ENCODE measurements at places on chromosomes 6 and 20.
A peak's percentile ranks its signal among the peaks of the same experiment; 100 is the strongest.

DNA sequence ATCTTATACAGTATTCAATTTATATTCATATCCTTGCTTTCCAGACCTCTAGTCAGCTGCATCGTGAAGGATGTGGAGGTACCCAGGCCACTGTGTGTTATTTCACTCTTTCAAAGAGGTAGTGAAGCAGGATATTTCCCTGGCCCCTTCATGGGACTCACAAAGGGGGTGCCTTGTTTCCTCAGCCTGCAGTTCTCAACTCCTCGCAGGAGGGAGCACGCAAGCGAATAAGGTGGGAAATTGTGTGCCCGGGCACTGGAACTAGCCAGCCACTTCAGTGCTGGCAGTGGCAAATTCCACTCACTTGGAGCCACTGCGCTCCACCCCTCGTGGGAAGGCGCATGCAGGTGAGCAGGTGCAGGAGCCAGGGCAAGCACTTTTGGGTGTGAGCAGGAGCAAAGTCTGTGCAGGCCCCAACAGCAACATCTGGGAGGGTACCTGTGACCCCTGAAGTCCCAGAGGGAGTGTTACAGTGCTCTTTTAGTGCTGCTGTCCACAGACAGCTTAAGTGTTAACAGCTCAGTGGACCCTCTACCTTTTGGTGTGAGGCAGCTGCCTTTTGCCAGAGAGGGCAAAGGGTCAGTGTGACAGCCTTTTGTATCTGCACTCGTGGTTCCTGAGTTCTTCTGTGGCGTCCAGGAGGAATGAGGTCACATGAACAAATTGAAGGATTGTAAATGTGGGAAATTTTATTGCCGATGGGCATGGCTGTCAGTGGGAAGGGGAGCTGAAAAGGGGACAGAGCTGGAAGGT, 49.4 kb upstream of the FAM135A start:
- DNase-seq, result no peak

GRCh38 chr6:67300430-67301040, 1334.5 kb upstream of the ADGRB3 start:
- no peak for DNase-seq

DNA sequence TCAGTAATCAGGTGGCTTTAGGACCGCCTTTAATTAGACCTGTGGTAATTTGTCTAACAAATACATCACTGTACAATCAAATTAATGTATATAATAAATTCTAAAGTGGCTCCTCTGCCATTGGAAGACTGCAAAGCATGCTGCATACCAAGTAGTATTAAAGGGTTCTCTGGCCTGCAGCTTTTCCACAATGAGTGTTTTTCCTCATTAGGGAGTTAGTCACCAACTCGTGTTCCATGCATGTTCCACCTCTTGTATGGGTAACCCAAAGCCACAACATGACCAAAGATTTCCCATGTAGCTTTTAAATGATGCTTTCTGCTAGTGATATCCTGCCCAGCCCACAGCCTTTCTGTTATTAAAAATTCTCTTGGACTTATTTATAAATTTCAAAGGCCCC, 218.7 kb downstream of the FUT9 start:
- DNase-seq, result no peak

GRCh38 chr20:59481067-59481466, 123.3 kb upstream of the PHACTR3 start:
- no peak for DNase-seq

GRCh38 chr20:37144856-37145404, 34.2 kb upstream of the RPN2 start:
- DNase-seq, result no peak

DNA sequence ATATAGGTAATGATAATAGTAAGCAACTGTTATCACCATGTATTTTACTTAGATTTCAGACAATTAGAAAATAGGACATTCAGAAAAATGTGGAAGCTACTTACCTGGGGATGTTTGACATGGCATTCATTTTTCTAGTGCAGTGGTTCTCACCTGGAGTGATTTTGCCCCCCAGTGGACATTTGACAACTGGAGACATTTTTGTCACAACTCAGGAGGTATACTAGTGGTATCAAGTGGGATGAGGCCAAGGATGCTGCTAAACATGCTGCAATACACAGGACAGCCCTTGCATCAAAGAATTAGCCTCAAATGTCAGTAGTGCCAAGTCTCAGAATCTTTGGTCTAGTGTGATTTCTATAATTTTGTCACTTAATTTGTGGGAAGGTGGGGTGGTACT, 36.1 kb downstream of the NUS1 start:
- DNase-seq, result no peak

DNA sequence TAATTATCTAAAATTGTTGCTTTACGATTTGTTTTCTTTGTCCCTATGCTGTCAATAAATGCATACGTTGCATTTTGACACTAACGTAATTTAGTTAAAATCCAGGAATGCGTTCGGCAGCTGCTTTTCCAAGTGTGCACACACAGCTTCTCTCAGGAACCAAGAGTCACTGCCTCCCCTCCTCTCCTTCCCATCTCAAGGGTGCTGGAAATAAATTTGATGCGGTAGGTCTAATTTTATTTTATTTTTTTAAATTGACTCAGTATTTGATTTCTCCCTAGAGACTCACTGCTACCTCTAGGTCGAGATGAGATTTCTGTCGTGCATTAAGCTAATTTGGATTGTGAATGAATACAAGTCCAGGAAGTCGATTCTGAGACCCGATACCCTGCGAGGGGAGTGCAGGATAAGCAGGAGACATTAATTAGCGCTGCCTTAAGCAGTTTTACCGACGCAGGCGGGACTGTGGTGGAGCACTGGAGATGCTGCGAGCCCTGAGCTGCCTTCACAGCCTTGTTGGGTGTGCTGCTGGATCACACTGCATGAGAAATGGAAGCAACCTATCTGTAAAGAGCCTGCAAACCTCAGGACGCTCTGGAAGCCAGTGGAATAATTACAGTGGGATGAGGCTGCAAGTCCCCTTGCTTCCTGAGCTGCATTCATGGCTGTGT, 381.2 kb downstream of the C6orf118 start:
- DNase-seq, result no peak

- no peak for DNase-seq
Measured at GRCh38 chr6:160042014-160042773, 73.3 kb downstream of the IGF2R start.

- no peak for DNase-seq
Measured at GRCh38 chr20:33086052-33086722, 6.7 kb downstream of the BPIFB4 start.

DNA sequence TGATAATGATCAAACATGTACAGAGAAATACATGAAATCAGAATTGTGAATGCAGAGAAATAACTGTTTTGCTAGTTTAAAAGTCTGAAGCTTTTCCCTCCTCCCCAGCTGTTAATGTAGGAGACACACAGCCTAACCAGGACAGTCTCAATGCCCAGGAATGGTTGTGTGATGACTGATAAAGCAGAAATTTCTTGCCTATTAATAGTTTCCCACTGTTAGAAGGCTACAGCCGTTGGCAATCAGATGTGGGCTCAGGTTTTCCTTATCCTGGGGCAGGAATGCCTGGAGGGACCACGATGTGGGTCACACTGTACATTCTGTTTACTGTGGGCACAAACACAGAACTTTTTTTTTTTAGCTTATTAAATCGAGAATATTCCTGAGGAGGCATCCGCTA, 1.9 kb downstream of the PPP1R3D start:
- DNase-seq, result no peak

DNA sequence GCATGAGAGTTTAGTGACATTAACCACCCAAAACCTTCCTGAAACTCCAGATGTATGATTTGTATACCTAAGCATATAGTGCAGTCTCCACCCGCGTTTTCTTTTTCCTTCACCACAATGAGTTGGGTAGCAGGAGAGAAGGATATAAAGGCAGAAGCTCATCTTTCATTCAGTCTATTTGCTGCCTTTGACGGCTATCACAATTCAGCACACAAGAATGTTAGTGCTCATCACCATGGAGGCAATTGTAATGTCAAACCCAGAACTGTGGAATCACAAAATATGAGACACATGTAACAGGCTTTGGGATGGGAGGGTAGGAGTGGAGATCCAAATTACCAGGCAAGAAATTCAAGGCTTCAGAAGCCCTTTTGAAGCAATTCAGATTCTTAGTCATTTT, 17.6 kb downstream of the ZHX3 start:
- DNase-seq, result no peak

- DNase-seq, result no peak
Measured at GRCh38 chr6:158194487-158195280, 26.5 kb downstream of the GTF2H5 start.

- no peak for DNase-seq
Measured at GRCh38 chr20:34642009-34642408, 34.9 kb downstream of the PIGU start.

DNA sequence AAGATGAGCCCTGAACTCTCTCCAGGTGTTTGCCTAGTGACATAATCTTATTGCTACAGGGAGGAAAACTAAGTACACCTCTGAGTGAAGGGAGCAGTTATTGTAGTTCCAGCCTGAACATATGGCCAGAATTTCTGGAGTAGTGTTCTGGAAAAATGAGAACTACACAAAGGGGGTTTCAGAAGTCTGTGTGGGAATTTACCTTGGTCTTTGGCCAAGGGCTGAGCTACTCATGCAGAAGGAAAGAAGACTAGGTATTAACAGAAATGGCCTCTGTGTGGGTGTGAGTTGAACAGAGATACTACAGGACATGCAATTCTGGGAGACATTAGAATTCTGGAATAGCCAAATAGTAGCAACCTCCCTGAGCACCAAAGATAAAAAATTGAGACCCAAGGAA, 1009.7 kb upstream of the GJE1 start:
- no peak for DNase-seq

DNA sequence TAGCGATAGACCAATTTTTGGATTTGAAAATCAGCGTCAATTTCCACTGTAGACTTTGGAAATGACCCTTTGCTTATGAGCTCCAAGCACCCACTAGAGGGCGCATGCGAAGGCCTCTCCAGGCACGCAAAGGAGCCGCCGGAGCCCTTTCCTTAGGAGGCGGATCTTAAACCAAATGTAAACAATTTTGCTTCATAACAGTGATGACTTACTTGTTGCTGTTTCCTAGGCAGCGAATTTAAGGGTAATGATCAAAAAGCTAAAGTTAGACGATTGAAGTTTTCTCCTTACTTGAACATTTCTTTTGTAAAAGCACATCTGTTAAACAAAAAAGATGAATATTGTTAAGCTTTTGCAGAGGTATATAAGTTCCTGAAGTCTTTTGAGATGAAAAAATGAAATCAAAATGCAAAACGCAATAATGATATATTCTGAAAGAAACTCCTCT, 29.2 kb upstream of the EXOC2 start:
- peak; percentile 76 for DNase-seq

DNA sequence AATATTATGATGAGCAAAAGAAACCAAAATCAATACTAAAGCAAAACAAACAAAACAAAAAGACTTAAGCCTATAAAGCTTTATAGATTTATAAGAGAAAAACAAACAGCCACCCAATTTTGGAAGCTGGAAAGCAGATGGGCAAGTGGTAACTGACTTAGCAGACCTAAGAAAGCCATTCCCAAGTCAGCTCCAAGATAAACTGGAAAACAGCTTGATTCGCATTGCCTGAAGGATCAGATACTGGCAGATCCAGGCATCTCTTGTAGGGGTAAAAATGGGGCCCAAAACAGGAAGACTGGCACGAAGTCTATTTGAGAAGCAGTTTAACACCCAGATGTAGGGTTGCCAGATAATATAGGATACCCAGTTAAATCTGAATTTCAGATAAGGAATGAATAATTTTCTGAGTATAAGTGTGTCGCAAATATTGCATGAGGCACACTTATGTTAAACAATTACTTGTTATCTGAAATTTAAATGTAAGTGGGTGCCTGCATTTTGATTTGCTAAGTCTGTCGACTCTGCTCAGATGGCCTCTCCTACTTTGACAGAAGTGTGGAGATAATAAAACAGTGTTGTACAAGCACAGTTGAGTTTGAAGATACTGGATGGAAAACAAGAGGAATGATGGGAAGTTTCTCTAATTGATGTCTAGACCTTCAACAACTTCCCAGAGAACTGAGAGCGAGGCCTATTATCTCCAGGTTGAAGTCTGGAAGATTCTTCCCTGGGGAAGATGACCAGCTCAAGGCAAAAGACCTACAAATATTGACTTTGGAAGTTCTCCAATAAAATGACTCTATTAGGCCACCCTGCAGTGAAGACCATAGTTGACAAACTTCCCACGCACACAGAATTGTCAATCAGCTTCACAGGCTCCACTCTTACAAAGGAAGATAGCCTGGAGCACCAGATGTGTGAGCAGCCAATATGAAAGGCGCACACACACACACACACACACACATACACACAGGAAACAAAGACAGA, 113.4 kb downstream of the FAM50B start:
- no peak for DNase-seq

- no peak for DNase-seq
Measured at GRCh38 chr20:62748311-62748710, 39.7 kb downstream of the NTSR1 start.

DNA sequence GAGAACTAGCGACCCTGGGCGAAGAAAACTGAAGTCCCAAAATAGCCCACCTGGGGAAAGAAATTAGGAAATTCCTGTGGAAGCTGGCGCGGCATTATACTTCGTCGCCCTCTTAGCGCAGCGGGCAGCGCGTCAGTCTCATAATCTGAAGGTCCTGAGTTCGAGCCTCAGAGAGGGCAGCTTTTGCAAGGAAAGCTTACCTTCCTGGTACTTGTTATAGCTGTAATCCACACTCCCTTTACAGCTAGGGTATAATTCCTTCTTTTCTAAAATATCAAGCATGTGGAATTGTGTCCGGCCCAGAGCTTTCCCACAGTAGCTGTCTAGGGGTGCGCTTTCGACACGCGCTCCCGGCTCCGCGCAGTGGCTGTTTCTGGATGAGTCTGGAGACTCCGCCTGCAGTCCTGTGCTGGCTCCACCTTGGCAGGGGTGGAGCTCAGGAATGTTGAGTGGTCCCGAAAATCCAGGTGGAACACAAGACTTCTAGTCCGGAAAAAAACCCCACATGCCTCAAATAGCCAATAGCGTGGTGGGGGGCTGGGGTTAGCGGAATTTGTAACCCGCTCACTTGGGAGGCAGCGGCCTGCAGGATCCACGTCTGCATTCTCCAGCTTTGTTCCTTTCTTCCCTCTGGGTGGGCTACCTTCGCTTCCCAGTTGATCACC, 83.7 kb upstream of the ZNF322 start:
- no peak for DNase-seq

DNA sequence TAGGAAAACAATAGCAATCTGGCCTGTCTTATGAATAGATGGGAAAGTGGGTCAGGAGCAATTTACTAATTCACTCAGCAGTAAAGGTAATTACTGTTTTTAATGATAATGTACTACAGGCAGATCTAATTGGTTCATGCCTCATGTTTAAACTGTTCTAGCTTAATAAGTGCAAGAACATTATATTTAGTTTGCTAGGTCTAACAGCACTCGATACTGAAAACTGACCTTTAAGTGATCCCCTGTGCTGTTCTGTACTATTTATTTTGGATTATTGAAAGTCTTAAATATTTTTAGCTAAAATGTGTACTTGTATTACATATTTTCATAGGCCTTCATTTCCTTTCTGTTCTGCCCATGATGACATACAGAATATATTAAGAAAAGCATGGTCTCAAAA, 998.0 kb upstream of the GJE1 start:
- no peak for DNase-seq

- no peak for DNase-seq
Measured at GRCh38 chr6:120646101-120646500, 688.2 kb downstream of the TBC1D32 start.

- DNase-seq, result no peak
Measured at GRCh38 chr6:11810039-11810541, 31.5 kb upstream of the ADTRP start.

- no peak for DNase-seq
Measured at GRCh38 chr6:168046696-168047095, 32.3 kb downstream of the FRMD1 start.

All from AG04450 (cell line).